ENCODE measurements at places on chromosomes 16 and 17. TPM values are rescaled to one million over a fixed set of nuclear protein-coding genes. Genes with fewer than 3 reads are reported as not detected.

Gene MYH1
- not detected for total RNA-seq

Gene CSNK1D
- total RNA-seq = 160 TPM

Gene TBC1D3K
- total RNA-seq = not detected

Gene RNU2-1
- 6,244 TPM for total RNA-seq

Gene CCL18
- total RNA-seq = not detected

Gene CNP
- total RNA-seq = 99.3 TPM

Gene ABCC3
- total RNA-seq = not detected

Gene RASL10B
- 1.3 TPM for total RNA-seq

Gene TBC1D3D
- total RNA-seq = 0.80 TPM

Gene CARHSP1
- 105 TPM for total RNA-seq

Gene NOXO1
- total RNA-seq = 0.37 TPM

Gene ABCC6
- total RNA-seq = 0.07 TPM

Gene CDH16
- not detected for total RNA-seq

Gene TM4SF5
- 0.22 TPM for total RNA-seq

Gene CCDC92B
- total RNA-seq = 0.07 TPM

Gene BAIAP3
- total RNA-seq = 1.8 TPM

Gene SPATA22
- 0.20 TPM for total RNA-seq

Gene SPIRE2
- 1.2 TPM for total RNA-seq

Gene SEZ6
- total RNA-seq = not detected

Gene AARS1
- total RNA-seq = 101 TPM

Gene GUCY2D
- total RNA-seq = not detected

Gene CACNG5
- not detected for total RNA-seq

Gene SLC6A2
- not detected for total RNA-seq

Gene LPCAT2
- total RNA-seq = 2.7 TPM

Gene CASKIN2
- total RNA-seq = 0.74 TPM

Gene TIMP2
- 1.8 TPM for total RNA-seq

Gene SGSM2
- 66.4 TPM for total RNA-seq

Gene RBFOX1
- not detected for total RNA-seq

Gene ARL2BP
- total RNA-seq = 41.5 TPM

Gene CHST4
- total RNA-seq = not detected

Gene TAT
- total RNA-seq = not detected

Gene PHB1
- total RNA-seq = 197 TPM

Gene CDH5
- not detected for total RNA-seq

Gene SUPT6H
- total RNA-seq = 104 TPM

Gene KRT20
- not detected for total RNA-seq

Gene SENP3
- total RNA-seq = 55.0 TPM

Gene ZFPM1
- total RNA-seq = 11.6 TPM

Gene REXO5
- 10.2 TPM for total RNA-seq

Gene EFNB3
- total RNA-seq = 0.05 TPM

Gene KRTAP9-4
- total RNA-seq = not detected

Data from T-helper 1 cell treated with Interleukin-12 subunit alpha and Interleukin-12 subunit beta and Interleukin-4 antibody, amounts not matched to agents 30 ng/mL and 1 ng/mL, for 36 hours (primary cell).